ENCODE measurements at places on chromosomes 12 and 14. TPM values are rescaled to one million over a fixed set of nuclear protein-coding genes. Genes with fewer than 3 reads are reported as not detected.

Gene TMED10
- total RNA-seq, result 308 TPM

Gene SMAGP
- 25.3 TPM for total RNA-seq

Gene GLT1D1
- not detected for total RNA-seq

Gene DGKA
- total RNA-seq, result 18.1 TPM

Gene AICDA
- 0.13 TPM for total RNA-seq

Gene MDGA2
- total RNA-seq, result not detected

Gene DDX51
- 27.0 TPM for total RNA-seq

Gene WNT1
- 0.21 TPM for total RNA-seq

Gene SRRM4
- total RNA-seq, result not detected

Gene SRP54
- 66.8 TPM for total RNA-seq

Gene KCNK10
- total RNA-seq, result 0.01 TPM

Gene INHBE
- 0.04 TPM for total RNA-seq

Gene RNASE2
- not detected for total RNA-seq

Gene EFS
- not detected for total RNA-seq

Gene SLC39A5
- not detected for total RNA-seq

Gene BCL11B
- 0.44 TPM for total RNA-seq

Gene CIPC
- 7.6 TPM for total RNA-seq
